ENCODE measurements at places on chromosomes 1 and 21. TPM values are rescaled to one million over a fixed set of nuclear protein-coding genes. Genes with fewer than 3 reads are reported as not detected.

IL10 gene
- 5.2 TPM for total RNA-seq

SLC5A9 gene
- 0.28 TPM for total RNA-seq

TFB2M gene
- 7.3 TPM for total RNA-seq

LIN28A gene
- total RNA-seq: not detected

OLFML2B gene
- 49.7 TPM for total RNA-seq

OR6N1 gene
- not detected for total RNA-seq

CDC7 gene
- total RNA-seq: 1.8 TPM

ANXA9 gene
- not detected for total RNA-seq

TEX38 gene
- total RNA-seq: not detected

CA6 gene
- total RNA-seq: not detected

GJA5 gene
- total RNA-seq: 16.3 TPM

MXRA8 gene
- total RNA-seq: 104 TPM

CYP4X1 gene
- total RNA-seq: 5.9 TPM

DCST1 gene
- not detected for total RNA-seq

LMOD1 gene
- total RNA-seq: 440 TPM

CNKSR1 gene
- total RNA-seq: 2.4 TPM

AADACL3 gene
- total RNA-seq: not detected

HPCAL4 gene
- 0.09 TPM for total RNA-seq

PLEKHN1 gene
- total RNA-seq: 0.88 TPM

TBX15 gene
- total RNA-seq: 4.8 TPM

NPR1 gene
- total RNA-seq: 107 TPM
